ENCODE measurements at places on chromosomes 7 and 10. TPM values are rescaled to one million over a fixed set of nuclear protein-coding genes. Genes with fewer than 3 reads are reported as not detected.

The CALML3 gene
- not detected for total RNA-seq

- no peak for DNase-seq
Observed at GRCh38 chr10:3813986-3814837, 29.2 kb upstream of the KLF6 start.

- no peak for DNase-seq
Observed at GRCh38 chr7:116224492-116225098, 14.3 kb downstream of the TES start.

DNA sequence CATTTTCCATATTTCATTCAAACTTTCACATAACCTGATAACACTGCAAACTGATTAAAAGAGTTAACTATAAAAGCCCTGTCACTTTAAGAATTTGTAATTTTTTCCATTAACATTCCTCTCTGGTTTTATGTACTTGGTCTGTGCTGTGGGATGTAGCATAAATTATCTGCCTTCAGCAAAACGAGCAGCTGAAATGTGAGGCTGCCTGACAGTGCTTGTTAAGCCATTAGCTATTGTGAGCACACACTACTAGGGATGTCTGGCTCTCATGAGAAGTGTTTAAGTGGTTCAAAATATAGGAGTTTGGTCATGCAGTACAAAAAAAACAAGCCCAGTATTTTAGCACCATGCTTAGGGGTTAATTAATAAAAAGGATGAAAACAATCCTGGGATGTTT is 63.0 kb downstream of the HOXA1 start:
- DNase-seq = no peak
